ENCODE measurements at places on chromosomes 12 and 14.

DNA sequence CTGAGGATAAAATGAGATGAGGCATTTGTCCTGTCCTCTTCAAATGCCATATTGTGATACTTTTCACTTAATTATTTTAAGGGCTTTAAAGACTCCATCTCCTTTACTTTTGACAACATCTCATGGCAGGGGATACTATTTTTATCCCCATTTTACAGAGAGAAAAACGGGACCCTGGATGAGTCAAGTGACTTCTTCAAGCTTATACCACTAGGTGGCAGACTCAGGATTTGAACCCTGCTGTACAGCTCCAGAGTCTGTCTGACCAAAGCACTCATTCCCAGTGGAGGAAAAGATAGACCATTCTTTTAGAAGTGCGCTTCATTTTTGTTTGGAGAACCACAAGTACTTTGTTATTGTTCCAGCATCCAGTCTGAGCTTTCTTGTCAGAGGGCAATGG is 1.7 kb upstream of the SMOC1 start:
- no peak for DNase-seq

DNA sequence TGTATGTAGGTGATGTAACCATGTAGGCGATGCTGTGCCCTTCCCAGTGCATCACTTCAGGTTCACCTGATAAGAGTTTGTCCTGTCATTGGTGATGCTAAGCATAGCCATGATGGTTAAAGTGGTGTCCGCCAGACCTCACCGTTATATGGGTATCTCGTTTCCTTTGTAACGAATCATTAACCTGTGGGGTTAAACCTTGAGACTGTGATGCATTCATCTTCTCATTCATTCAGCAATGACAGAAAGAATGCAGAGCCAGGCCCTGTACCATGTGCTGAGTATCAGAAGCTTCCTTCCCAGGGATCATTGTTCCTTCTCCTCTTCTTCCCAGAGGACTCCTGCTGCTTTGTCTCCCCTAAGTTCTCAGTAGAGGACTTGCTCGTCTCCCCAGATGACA is 84.9 kb downstream of the CCDC60 start:
- DNase-seq = no peak

GRCh38 chr12:31440134-31440533 is 114.2 kb upstream of the SINHCAF start:
- no peak for DNase-seq

DNA sequence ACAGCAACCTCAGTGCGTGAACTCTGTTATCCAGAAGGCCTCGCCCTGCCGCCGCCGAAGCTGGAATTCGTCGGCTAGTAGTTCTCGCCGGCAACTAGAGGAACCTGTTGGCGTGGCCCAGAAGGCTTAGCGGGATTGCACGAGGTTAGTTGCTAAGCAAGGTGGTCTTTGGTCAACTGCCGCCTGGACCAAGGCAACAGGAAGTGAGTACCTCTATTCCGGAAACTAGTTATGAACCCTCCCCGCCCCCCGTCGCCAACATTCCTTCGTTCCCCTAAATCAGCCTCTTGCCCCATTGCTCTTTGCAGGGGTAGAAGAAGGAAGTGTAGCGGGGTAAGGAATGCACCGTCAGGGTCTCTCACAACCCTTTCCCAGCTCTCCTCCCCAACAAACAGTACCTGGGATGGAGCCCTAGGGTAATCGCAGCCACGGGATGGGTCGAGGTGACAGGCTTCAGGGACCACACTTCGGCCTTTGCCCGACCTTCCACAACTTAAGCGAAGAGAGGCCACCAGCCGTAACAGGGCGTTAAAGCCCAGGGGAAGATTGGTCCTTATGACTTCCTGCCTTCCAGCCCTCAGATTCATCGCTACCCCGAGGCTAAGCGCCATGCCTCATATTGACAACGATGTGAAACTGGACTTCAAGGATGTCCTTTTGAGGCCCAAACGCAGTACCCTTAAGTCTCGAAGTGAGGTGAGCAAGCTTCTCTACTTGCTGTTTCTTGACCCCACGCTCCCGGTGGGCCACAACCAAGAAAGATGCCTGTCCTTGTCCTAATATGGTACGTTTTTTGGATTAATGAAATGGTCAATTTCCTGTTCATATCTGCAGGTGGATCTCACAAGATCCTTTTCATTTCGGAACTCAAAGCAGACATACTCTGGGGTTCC is at the start of gene GMPR2:
TSS of gene GMPR2 (plus strand) at position 285 of the 893 bp plus-strand sequence. CDS start at position 610, 325 bp downstream.
- DNase-seq = peak; percentile 24

GRCh38 chr12:8722286-8722800 is 24.6 kb downstream of the RIMKLB start:
- no peak for DNase-seq

DNA sequence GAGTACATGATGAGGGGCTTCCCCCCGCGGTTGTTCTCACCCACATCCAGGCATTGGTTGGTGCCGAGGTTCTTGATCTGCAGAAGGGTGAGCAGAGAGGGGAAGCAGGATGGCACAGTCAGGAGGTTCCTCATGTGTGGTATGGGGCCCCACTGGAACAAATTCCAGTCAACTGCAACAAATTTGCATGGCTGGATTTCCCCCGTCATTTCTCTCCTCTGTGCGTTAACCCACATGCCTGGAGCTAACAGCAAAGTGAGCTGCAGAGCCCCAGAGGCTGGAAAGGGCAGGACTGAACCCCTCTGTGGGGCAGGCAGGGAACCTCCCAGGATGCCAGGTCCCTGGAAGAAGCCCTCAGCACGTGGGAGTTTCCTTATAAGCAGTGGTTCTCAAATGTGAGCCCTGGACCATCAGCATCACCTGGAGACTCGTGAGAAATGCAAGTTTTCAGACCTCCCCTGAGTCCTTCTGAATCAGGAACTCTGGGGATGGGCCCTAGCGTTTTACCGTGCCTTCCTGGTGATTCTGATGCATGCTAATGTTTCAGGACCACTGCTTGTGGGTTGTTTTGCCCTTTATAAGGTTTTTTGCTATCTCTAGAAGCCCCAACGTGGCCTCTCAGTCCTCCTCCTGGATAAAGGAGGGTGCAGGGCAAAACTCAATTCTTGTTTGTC is 11.0 kb upstream of the CELA1 start:
- peak; percentile 16 for DNase-seq

DNA sequence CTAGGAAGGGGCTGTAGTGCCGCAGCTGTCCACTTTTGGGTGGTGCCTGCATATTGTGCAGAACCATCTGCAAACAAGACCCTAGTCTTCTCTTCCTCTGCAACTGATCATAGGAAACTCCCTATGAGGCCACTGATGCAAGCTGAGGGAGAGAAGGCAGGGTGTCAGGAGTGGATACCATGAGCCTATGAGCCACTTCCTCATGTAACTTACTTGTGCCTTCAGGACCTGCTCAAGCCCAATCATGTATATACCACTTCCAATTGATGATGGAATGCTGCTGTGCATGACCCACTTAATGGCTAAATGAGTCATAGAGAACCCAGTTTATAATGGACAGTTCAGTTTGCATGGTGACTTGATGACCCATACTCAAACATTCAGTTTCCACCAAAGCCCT is 107.9 kb downstream of the ALG10B start:
- DNase-seq = no peak

- no peak for DNase-seq
Observed at GRCh38 chr12:47888153-47888819, 16.5 kb downstream of the VDR start.

GRCh38 chr14:56149995-56150394 is 31.8 kb downstream of the PELI2 start:
- no peak for DNase-seq

- DNase-seq = peak; percentile 44
Observed at GRCh38 chr14:88002421-88003075, 2.4 kb upstream of the GPR65 start.

Measured in activated T-cell treated with anti-CD3 and anti-CD28 coated beads, Interleukin-2, amount 50 U/mL, for 72 hours (primary cell).